ENCODE measurements at places on chromosomes 1 and 21. TPM values are rescaled to one million over a fixed set of nuclear protein-coding genes. Genes with fewer than 3 reads are reported as not detected.

LRRC7 gene
- total RNA-seq = not detected

GBP6 gene
- total RNA-seq = not detected

KRTAP13-2 gene
- total RNA-seq = not detected

ATP1A2 gene
- total RNA-seq = 154 TPM

S100B gene
- total RNA-seq = 0.60 TPM

GBP5 gene
- not detected for total RNA-seq

IVL gene
- total RNA-seq = not detected

NVL gene
- 101 TPM for total RNA-seq

DNA sequence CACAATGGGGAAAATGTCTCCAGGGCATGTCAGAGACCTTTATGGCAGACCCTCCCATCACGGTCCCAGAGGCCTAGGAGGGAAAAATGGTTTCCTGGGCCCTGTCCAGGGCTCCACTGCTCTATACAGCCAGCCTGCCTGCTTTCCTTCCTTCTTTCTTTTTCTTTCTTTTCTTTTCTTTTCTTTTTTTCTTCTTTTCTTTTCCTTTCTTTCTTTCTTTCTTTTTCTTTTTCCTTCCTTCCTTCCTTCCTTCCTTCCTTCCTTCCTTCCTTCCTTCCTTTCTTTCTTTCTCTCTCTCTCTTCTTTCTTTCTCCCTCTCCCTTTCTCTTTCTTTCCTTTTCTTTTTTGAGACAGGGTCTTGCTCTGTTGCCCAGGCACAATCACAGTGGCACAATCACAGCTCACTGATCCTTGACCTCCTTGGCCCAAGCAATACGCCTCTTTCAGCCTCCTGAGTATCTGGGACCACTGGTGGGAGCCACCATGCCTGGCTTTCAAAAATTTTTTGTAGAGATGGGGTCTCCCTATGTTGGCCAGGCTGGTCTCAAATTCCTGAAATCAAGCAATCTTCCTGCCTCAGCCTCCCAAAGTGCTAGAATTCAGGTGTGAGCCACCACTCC lies 106.9 kb downstream of the BACH1 start:
- DNase-seq = no peak

- DNase-seq = no peak
Observed at GRCh38 chr1:160001440-160001839, 30.4 kb downstream of the PIGM start.

- no peak for DNase-seq
Observed at GRCh38 chr1:56570924-56571372, 8.4 kb downstream of the PLPP3 start.

- DNase-seq = no peak
Observed at GRCh38 chr1:44801491-44802305, 1.5 kb downstream of the PLK3 start.

- DNase-seq = peak; percentile 23
Observed at GRCh38 chr1:205783904-205784303, 8.6 kb upstream of the RAB29 start.

- DNase-seq = peak; percentile 80
Observed at GRCh38 chr1:100354971-100355394, 2.7 kb downstream of the CDC14A start.

- DNase-seq = no peak
Observed at GRCh38 chr1:31696242-31696641, 7.6 kb downstream of the COL16A1 start.

DNA sequence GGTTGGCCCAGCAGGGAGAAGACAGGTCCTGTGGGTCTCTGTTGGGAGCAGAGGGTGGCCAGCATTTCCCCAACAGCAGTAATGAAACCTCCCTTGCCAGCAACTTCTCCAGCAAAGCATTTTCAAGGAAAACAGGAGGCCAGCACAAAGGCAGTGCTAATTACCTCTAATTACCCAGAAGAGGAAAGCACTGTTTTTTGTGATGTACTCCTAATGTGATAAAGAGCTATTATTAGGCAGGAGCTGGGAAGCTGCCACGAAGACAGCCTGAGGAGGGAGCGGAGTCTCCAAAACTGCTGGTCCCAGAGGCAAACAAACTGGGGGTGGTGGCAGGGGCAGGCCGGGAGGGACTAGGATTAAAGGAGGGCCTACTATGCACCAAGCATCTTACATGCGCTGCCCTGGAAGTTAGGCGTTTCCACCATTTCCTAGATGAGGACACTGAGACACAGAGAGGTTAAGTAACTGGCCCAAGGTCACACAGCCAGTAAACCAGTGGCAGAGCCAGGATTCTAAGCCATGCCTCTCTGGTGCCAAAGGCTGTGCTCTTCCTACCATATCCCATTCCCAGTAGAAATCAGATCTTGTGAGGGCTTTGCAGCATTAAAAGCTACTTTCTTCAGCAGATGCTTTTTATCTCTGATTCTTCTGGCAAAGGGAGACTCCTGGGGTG lies 24.5 kb downstream of the HTR6 start:
- peak; percentile 44 for DNase-seq

- no peak for DNase-seq
Observed at GRCh38 chr1:34682452-34683223, 72.2 kb upstream of the GJB5 start.

GRCh38 chr1:43481491-43481890 lies 27.8 kb upstream of the HYI start:
- DNase-seq = no peak

DNA sequence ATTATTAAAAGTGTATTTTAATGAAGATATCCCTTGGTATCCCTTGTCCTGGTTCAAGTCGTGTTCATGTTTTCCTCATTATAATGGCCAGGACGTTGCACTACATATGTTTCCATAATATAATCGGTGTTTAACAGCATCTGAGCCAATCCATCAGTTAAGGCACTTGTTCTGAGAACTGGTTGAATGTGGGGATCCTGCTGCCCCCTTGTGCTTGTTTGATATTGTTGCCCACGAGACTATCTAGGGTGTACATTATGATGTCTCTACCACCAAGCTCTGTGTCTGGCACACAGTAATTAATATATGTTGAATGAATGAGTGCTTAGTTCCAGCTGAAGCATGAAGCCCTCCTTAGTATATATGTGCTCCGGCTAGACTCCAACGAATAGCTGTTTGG lies 193.0 kb downstream of the CACNA1E start:
- DNase-seq = peak; percentile 70

GRCh38 chr21:35583566-35584216 lies 476.6 kb downstream of the SETD4 start:
- no peak for DNase-seq

GRCh38 chr1:175307160-175307559 lies 114.6 kb upstream of the KIAA0040 start:
- no peak for DNase-seq

- DNase-seq = no peak
Observed at GRCh38 chr21:29697555-29698193, 242.1 kb downstream of the GRIK1 start.

- DNase-seq = no peak
Observed at GRCh38 chr1:23473037-23473800, 10.8 kb downstream of the ASAP3 start.

- no peak for DNase-seq
Observed at GRCh38 chr1:151618470-151618869, 6.6 kb downstream of the SNX27 start.

DNA sequence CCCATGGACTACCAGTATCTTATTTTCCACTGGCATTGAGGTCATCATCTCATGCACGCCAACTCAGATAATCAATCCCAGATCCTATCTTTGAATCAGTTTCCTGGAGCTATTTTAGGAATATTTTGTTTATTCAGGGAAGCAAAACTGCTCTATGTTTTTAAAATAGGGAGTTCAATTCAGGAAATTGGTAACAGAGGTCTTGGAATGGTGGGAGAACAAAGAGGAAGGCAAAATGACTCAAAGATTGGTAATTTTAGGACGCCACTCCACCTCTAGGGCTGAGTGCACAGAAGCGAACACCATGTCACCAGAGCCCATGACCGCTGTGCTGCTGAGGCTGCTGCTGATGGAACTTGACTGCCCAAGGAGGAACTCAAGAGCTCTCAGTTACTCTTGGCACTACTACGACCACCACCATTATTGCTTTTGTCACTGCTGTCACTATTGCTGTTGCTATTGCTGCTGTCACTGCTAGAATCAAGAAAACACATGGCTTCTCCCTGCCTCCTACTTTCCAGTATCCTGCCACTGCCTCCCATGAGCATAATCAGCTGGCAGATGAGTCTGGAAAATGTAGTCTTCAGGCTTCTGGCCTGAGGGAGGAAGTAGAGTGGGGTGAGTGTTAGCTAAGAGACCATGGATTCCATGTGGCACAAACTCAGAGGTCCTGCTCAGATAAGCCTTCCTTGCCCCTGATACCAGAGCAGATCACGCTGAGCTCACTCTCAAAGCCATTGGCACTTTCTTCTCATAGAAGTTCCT lies 71.6 kb upstream of the CNIH3 start:
- no peak for DNase-seq

DNA sequence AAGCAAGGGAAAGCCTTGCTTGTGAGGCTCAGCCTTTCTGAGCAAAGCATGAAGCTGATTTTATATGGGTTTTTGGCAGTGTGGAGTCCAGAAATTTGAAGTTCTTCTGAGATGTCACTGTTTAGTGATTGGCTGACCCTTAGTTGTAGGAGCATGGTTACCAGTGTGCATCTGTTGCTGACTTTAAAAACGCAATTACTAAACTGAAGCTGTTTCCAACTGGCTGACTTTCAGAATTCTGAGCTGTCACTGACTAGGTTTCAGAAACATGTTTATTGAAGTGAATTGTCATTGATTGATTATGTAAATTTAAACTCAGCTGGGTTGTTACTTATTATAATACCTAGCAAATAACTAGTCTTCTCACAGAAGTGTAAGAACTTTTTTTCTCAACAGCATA lies 89.4 kb downstream of the PDE4B start:
- DNase-seq = no peak

GRCh38 chr1:53992085-53992874 lies 25.7 kb downstream of the LDLRAD1 start:
- DNase-seq = peak; percentile 56

- DNase-seq = peak; percentile 39
Observed at GRCh38 chr1:100928128-100928527, 32.2 kb downstream of the SLC30A7 start.

GRCh38 chr1:29451368-29451892 lies 215.1 kb downstream of the PTPRU start:
- DNase-seq = no peak

DNA sequence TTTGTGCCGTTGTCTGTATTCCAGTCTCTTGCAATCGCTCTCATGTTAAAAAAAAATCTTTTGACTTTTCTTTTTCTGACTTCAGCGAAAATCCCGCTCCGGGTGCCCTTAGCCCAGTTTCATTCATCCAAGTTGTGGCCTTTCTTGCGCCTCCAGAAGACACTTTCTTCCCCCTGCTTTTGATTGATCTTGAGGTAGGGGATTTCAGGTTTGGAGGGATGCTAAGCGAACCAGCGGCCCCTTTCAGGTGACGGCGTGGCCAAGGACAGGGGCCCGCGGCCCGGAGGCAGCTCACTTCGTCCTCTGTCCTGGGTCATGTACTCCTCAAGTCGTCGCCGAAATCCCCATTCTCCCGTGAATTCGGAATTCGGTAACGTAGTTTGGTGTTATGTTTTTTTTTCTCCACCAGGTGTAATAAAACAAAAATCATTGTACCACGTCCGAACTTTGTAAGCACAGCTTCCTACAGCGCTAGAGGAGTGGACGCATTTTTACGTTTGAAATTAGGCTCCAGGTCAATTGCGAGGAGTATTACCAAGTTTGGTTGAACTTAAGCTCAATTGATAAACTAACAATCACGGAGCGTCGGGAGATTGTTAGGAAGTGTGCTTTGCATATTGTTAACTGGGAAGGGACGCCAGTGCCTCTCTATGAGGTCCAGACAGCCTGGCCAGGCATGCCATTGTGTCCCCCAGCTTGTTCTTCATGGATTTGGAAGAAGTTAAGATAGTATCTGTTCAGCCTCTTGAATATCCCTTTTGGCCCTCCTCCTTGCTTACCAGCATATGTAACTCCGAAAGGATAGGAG lies 1.1 kb downstream of the MRPS6 start:
- DNase-seq = peak; percentile 74

GRCh38 chr1:36919491-36920145 lies 114.7 kb downstream of the GRIK3 start:
- no peak for DNase-seq

All from neural progenitor cell (in vitro differentiated cells).